Activated T-helper 1 cell treated with anti-CD3 and anti-CD28 coated beads, Interleukin-12 subunit alpha, Interleukin-12 subunit beta, Interleukin-2, Interleukin-4 antibody, amounts not matched to agents 30 ng/mL and 10 ng/mL and 1 ng/mL, durations not matched to agents 14 hours and 24 hours and 36 hours (primary cell): ENCODE measurements at places on chromosomes 3 and 15. TPM values are rescaled to one million over a fixed set of nuclear protein-coding genes. Genes with fewer than 3 reads are reported as not detected.

- H3K4me1 ChIP-seq, result no peaks in the 10 kb centered on the region
- H3K4me3 ChIP-seq, result no peak overlapping the region
- H3K27me3 ChIP-seq, result no peaks in the 10 kb centered on the region
- no peak for DNase-seq
- no peak overlapping the region for H3K27ac ChIP-seq
These were observed 1.2 kb downstream of the ROBO1 start for GRCh38 chr3:79766496-79767193.

- H3K27ac ChIP-seq, result no peak overlapping the region
- no peak for DNase-seq
- no peaks in the 10 kb centered on the region for H3K27me3 ChIP-seq
- H3K36me3 ChIP-seq, result no peaks in the 10 kb centered on the region
These were observed 503.4 kb upstream of the NECTIN3 start for GRCh38 chr3:110568246-110568645.

- H3K4me1 ChIP-seq, result peaks cover 5% of the 10 kb centered on the region
- H3K4me3 ChIP-seq, result no peak overlapping the region
- DNase-seq, result no peak
- H3K27ac ChIP-seq, result no peak overlapping the region
- H3K27me3 ChIP-seq, result peaks cover 2% of the 10 kb centered on the region
These were observed 23.2 kb downstream of the CYP8B1 start for GRCh38 chr3:42852441-42852840.

CD200R1 gene
- total RNA-seq, result 6.7 and 6.8 TPM in 2 replicates

GRCh38 chr3:123909785-123910184 is 25.7 kb upstream of the MYLK start:
- H3K27ac ChIP-seq, result no peak overlapping the region
- H3K27me3 ChIP-seq, result no peaks in the 10 kb centered on the region
- H3K4me3 ChIP-seq, result no peak overlapping the region
- no peaks in the 10 kb centered on the region for H3K4me1 ChIP-seq

DNA sequence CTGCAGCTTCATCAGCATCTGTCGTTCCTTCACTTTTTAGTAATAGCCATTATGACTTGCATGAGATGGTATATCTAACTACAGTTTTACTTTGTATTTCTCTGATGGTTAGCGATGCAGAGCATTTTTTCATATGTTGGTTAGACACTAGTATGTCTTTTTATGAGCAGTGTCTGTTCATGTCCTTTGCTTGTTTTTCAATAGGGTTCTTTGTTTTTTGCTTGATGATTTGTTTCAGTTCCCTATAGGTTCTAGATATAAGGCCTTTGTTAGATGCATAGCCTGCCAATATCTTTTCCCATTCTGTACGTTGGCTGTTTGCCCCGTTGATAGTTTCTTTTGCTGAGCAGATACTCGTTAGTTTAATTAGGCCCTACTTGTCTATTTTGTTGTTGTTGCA is 487.2 kb upstream of the BCHE start:
- DNase-seq, result no peak
- H3K36me3 ChIP-seq, result no peaks in the 10 kb centered on the region
- H3K27me3 ChIP-seq, result no peaks in the 10 kb centered on the region
- H3K27ac ChIP-seq, result no peak overlapping the region
- no peaks in the 10 kb centered on the region for H3K4me1 ChIP-seq
- no peak overlapping the region for H3K4me3 ChIP-seq

GRCh38 chr15:76330080-76330680 is 6.4 kb upstream of the ISL2 start:
- H3K27me3 ChIP-seq, result peaks cover 51% of the 10 kb centered on the region
- H3K27ac ChIP-seq, result no peak overlapping the region
- peaks cover 8% of the 10 kb centered on the region for H3K4me1 ChIP-seq
- H3K4me3 ChIP-seq, result no peak overlapping the region
- no peaks in the 10 kb centered on the region for H3K36me3 ChIP-seq

DNA sequence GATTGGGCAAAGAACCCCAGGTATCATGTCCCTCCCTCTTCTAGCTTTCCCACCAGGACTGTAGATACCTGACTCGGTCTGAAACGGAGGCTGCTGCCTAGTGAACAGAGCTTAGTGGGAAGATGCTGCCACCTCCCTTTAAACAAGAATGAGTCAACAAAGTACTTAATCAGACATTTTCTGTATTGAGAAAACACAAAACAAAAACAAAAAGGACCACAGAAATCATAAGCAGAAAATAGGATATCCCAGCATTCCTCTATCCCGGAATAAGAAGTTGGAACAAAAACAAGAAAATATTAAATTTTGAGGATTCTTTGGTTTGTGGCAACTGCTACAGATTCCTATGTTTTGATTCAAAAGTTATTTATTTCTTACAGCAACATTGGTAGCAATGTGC is 51.7 kb upstream of the COL8A1 start:
- H3K4me1 ChIP-seq, result no peaks in the 10 kb centered on the region
- no peaks in the 10 kb centered on the region for H3K36me3 ChIP-seq
- H3K4me3 ChIP-seq, result no peak overlapping the region
- no peaks in the 10 kb centered on the region for H3K27me3 ChIP-seq
- no peak for DNase-seq
- H3K27ac ChIP-seq, result no peak overlapping the region

CHRM5 gene
- total RNA-seq, result not detected in 2 replicates

GRCh38 chr3:135083179-135083578 is 288.1 kb downstream of the EPHB1 start:
- H3K4me3 ChIP-seq, result no peak overlapping the region
- DNase-seq, result no peak
- H3K36me3 ChIP-seq, result no peaks in the 10 kb centered on the region
- H3K27ac ChIP-seq, result no peak overlapping the region

DNA sequence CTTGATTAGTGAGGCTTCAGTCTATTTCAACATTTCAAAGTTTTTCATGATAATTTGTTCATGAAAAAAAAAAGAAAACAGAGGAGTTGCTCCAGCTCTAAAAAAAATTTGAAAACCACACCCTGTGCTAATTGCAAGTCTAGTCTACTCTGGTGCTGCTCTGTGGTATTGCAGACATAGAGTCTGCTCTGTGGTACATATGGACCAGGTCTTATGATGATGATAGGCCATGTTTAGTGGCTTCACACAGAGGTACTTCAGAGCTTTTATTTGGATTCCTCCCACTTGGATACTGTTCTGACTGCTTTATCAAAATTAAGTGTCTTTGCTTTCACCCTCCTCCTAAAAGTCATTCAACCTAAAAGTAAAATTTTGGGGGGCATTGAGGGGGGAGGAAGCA is 160.8 kb downstream of the ALCAM start:
- H3K4me1 ChIP-seq, result peaks cover 26% of the 10 kb centered on the region
- no peak overlapping the region for H3K4me3 ChIP-seq
- DNase-seq, result no peak
- no peak overlapping the region for H3K27ac ChIP-seq
- no peaks in the 10 kb centered on the region for H3K27me3 ChIP-seq
- H3K36me3 ChIP-seq, result no peaks in the 10 kb centered on the region

EHHADH gene
- total RNA-seq, result 1.4 and 1.8 TPM in 2 replicates

GRCh38 chr15:44882499-44882968 is 74.0 kb upstream of the TERB2 start:
- peaks cover 3% of the 10 kb centered on the region for H3K36me3 ChIP-seq
- peak; percentile 29 for DNase-seq
- H3K4me3 ChIP-seq, result peak overlapping the region; percentile 34

FYCO1 gene
- total RNA-seq, result 16.1 and 16.3 TPM in 2 replicates
